ENCODE measurements at places on chromosomes 1 and 21.

DNA sequence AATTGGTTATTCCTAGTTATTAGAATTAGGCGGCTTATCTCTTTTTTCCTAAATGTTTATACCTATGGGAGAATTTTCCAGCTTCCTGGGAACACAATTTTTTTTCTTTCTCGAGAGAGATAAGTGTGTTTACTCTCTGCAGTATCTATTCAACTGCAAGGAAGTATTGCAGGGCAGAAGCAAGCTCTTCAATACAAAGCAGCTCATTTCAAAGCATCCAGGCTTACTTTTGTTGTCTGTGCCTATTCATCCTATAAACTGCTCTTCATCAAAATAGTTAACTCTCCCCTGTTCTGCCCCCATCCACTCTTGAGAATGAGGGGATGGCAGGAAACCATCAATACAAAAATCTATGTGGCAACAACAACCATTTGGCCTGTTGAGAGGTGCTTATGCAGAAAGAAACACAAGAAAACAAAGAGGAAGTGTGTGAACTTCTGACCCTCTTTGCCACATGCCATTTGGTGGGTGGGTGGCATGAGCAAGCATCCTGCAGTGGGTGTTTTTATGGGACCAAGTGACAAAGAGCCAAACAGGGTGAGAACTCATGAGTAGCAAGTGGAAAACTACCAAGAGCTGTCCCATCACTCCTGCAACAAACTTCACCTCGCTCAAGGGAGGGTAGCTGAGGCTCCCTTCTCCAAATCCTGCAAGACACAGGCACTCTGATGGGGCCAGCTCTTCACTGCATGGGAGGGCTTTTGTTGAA is 50.6 kb upstream of the MRPS6 start:
- no peak for DNase-seq

DNA sequence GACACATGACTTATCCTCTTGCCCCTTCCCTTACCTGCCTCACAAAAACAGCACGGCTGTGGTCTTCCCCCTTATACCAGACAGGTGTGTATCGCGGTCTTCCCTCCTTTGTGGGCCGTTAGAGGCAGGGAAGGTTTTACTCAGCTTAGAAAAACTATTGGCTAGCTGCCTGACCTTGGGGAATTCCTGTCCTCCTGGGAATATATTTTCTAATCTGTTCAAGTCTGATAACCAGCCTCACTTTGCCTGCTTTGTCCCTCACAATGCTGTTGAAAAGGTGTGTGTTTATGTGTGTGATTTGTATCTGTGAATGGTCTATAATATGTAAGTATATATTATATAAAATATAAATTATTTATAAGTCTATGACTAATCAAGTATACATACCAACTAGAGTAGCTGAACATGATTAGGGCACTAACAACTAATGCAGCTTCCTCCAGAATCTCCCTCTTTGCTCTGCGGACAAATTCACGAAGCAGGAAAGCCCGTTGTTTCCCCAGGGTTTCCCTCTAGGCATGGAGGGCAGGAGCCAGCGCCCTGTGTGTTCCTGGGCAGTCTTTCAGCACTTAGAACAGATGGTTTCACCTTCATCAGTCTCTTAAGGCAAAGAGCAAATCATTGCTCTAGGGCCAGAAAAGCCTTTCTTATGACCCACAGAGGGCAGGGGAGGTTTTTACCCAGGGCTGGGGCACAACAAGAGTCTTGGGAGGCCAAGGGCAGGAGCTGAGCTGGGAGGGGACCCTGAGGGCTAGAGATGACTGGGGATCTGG is 25.6 kb downstream of the SLC26A9 start:
- no peak for DNase-seq

DNA sequence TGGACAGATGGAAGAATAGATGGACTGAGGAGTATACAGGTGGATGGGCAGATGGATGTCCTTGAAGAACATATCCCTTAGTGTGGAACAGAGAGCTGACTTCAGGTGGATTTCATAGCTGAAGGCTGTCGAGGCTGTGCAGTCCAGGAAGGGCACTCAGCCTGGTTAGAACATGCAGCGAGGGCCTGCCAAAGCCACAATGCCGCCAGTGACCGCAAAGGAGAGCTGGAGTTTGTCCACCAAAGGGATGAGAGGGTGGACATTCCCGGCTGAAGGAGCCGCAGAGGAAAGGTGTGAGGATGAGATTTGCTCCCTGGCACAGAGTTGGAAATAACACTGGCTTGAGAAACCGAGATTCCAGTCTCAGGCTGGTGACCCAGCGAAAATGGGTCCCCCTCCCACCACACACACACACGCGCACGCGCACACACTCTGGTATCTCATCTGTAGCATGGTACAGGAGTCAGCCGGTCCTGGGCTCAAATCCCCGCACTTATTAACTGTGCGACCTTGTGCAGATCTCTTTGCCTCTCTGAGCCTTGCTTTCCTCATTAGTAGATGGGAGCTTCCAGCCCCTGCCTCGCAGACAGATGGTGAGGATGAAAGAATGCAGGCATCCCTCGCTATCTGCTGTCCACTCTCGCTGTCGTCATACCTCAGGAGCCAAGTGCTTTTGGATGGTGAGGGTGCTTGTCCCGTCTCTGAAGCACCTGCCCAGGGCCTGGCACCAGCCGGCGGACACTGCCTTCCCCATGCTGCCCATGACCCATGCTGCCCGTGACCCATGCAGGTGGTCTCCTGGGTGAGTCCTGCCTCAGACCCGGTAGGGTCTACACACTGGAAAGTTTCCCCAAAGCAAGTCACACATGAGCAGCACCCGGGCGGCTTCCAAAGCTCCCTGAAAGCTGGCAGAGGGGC is 26.8 kb upstream of the EFHD2 start:
- no peak for DNase-seq

DNA sequence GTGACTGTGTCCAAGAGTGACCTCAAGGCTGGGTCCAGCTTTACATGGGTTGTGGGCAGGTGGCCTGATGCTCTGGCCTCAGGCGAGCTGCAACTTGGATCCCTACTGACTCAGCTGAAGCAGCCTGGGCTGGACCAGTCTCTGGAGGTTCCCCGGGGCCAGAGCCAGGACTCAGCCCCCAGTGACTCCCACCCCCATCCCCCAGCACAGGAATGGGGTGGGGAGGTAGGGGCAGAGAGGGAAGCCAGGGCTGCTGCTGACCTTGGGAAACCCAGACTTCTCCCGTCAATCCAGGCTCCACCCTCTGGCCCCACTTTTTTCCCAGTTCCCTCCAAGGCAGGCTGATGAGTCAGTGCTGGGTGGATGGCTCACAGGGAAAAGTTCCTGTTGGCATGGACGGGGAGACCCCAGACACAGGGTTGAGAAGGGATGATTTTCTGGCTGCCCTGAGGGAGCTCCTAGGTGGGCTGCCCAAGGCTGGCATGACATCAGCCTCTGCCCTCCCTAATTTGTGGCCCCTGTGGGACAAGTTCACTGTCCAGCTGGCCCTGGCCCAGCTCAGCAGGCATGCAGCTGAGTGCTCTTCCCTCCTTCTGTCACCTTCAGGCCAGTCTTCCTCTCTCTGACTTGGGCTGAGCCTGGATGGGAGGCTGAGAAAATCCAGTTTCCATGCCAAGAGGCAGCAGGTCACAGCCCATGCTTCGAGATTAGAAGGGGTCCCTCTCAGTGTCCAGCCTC is 2.2 kb downstream of the ZC3H12A start:
- DNase-seq = no peak

- DNase-seq = no peak
These were observed 56.3 kb upstream of the ADAMTS5 start for GRCh38 chr21:27023186-27023585.

DNA sequence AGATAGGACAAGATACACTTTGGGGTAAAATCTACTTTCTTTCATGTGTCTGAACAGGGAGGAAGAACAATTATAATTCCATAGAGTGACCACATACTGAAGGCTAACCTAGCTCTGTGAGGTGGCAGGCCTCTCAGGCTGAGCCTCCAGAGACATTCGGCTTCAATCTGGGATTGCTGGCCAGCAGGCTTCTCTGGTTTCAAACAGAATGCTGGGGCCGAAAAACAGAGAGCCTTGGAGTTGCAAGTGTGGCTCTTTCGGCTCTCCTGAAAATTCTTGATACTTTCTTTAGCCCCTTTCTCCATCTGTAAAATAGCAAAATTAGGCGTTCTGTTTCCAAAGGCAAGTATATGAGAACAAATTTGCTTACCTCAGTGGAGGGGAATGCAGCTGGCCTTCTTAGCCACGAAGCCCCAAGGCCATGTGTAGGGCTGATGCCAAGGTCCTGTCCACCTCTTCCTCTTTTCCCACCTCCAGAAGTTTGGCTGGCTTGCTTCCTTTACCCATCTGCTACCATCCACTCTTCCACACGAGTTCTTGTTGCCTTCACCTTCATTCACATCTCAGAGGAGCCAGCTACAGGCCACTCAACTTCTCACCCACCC is 30.0 kb upstream of the UBE2U start:
- DNase-seq = no peak

DNA sequence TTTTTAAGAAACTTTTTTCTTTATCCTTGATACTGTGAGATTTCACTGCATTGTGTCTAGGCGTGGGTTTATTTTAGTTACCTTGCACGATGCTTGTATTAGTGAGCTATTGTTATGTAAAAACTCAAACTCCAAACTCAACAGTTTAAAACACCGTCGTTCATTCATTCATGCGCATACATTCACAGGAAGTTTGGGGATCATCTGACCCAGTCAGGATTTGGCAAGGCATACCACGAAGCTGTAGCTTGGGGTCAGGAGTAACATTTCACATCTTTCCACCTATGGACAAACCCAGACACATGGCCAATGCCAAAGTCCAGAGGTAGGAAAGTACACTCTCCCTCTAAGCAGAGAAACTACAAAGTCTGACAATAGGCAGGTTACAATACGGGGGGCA is 324.6 kb upstream of the CHRM3 start:
- DNase-seq = no peak

DNA sequence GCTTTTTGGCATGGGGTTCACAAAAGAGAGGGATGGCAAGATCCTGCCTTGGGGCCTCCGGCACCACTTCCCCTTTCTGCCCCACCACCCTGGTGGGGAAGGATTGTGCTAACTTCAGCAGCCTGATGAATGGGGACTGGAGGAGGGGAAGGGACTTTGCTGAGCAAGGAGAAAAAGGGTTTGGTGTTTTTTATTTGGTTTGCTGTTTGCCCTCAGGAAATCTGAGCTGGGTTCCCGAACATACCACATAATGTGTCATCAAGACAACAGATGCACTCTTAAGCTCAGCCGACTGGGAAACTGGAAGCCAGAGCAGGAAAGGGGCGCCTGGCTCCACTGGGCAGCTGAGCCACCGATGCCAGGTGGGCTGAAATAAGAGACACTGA is 19.8 kb downstream of the OLFML2B start:
- no peak for DNase-seq

DNA sequence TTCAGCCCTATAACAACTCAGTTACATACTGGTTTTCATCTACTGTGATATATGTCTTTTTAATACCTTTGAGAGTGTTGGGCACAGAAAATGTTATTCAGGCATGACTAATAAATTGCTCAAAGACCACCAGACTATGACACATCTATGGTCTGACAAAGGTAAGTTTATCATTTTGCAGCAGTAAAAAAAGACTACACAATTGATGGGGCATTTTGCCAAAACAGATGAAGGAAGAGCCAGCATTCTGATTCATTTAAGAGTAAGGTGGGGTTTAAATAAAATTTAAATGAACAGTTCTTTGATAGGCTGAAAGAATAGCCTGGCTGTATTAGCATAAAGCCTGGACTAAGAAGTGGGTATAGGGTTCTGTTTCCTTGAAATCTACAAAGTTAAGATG is 8.8 kb upstream of the RNPC3 start:
- no peak for DNase-seq

DNA sequence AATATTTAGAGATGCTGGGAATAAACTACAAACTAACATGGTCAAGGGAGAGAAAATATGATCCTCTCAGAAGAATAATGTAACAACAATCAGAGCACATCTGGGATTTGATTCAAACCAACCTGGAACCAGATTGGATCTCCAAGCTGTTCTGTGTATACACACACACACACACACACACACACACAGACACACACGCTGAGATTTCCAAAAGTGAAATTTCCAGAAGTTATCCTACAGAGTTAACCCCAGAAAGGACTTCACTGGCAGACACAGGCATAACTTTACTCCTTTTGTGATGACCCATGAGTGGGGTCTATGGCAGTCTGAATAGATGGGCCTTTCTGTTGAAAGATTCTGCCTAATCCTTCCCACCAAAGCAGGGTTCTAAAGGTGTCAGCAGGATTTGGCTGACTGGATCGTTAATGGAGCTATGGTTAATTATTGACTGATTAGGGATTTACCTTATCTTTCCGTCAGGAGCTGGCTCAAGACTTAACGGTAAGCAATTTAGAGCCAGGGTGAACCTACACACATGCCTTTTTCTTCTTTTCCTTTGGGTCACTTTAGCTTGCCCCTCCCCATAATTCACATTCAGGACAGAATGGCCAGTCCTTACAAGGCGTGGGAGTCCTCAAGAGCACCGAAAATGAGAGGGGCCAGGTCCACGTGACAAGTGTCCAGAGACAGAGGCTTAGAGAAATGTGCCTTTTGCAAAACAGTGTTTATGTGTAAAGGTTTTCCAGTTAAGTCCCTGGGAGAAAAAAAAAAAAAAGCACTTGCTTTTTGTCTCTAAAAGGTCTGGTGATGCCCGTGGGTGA is 10.9 kb upstream of the PROX1 start:
- DNase-seq = no peak

DNA sequence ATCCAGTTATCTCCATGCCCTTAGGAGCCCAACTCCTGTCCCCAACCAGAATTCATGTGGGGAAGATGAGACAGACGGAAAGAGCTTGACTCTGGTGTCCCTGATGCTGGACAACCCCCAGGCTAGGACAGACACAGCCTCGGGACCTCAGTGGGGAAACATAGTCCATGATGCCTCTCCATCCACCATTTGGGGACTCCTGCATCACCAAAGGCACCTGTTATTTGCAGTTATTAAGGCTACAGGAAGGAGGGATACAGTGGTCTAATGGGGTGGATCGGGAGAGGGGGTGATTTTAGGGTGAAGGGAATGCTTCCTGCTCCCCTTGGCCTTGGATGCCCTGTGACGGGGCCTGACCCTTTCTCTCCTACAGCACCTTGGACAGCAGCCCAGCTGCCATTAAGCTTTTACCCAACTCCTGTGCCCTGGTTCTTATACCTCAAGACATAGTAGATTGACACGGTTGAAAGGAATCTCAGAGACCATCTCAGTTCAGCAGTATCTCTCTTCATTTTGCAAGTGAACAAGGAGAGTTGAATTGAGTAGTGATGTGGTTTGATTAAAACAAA is 111.6 kb downstream of the MATN1 start:
- no peak for DNase-seq

GRCh38 chr1:224251741-224252146 is 68.7 kb downstream of the DEGS1 start:
- no peak for DNase-seq

GRCh38 chr1:81225789-81226602 is 574.7 kb upstream of the ADGRL2 start:
- no peak for DNase-seq

DNA sequence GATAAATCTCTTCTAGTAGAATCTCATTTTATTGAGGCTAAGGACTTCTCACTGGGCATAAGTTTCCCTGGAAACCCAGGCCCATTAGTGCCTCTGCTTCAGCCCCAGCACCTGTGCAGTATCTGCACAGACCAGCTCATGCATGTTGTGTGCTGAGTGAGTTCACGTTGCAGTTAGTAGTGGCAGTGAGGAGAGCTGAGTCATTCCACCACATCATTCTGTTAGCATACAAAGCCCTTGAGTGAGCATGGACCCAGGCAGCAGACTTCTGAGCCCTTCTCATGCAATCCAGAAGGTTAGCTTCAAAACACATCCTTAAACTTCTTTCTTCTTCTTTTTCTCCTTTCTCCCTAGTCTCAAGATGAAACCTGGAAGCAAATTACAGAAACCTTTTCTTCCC is 45.8 kb upstream of the NTPCR start:
- no peak for DNase-seq

GRCh38 chr1:118927427-118928187 is 60.5 kb downstream of the TBX15 start:
- no peak for DNase-seq

Measured in stimulated activated CD8-positive, alpha-beta memory T cell treated with anti-CD3 and anti-CD28 coated beads, Interleukin-15, amount 100 ng/mL, for 24 hours (primary cell).